ENCODE measurements at places on chromosomes 5 and 9.
A peak's percentile ranks its signal among the peaks of the same experiment; 100 is the strongest.

- no peak for DNase-seq
Observed at GRCh38 chr5:117463881-117464570, 889.4 kb upstream of the SEMA6A start.

DNA sequence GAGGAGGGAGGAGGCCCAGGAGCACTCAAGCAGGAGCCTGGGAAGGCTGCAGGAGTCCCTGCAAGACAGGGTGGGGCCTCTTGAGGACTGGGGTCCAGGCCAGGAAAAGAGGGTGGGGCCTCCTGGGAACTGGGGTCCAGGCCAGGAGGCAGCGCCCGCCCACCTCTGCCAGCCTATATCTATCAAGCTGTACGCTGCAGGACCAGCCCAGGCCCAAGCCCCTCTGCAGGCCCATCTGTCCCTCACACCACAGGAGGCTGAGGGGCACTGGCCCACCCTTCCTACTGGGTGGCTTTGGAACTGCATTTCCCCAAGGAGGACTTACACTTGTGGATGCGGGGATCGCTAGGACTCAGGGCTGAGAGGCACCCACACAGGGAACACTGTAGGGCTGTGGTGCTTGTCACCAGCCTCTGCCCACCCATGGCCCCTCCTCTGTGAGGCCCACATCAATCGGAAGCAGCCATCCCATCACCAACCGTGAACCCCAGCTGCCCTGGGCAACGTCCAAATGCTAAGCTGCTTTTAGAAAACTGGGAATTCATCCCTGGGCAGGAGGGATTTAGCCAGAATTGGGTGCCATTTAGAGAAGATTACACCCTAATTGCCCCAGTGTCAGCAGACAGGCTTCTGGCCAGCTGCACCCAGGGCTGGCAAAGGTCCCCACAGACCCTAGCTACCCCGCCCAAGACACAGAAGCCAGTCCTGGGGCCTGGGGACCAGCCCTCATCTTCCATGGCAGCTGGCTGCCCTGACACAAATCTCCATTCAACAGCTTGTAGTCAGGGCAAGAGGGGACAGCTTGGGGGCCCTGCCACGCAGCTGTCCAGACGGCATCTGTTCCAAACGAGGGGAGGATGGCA, 15.3 kb downstream of the BICD2 start:
- DNase-seq, result no peak

GRCh38 chr5:158570502-158570901, 529.2 kb downstream of the EBF1 start:
- DNase-seq, result peak; percentile 24

DNA sequence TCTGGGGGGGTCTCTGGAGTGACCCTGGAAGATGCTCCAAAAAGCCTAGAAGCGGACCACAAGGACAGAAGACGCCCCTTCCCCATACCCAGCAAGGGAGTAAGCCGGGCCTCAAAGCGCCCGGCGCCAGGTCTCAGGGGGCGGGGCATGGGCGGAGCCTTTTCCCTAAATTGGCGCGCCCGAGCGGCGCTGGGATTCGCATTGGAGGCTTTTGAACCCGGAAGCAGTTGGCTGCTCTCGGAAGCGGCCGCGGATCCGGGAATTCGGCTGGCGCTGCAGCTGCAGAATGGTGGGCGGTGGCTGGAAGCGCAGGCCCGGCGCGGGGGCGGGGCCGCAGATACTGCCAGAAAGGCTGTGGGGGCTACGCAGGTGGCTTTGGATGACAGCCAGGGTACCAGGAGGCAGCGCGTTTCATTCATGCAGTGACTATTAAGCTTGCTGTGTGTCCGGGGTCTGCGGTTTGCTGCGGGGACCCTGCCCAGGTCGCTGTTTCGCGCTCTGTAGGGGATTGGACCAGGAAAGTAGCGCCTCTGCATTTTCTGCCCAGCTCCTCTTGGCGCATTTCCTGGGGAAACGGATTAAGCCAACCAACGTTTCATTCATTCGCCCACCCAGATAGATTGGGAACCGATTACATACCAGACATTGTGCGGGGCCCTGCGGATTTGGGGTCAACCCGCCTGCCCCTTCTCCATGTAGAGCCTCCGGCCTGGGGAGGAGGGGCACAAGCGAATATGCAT, 83.0 kb upstream of the FREM1 start:
- peak; percentile 85 for DNase-seq

DNA sequence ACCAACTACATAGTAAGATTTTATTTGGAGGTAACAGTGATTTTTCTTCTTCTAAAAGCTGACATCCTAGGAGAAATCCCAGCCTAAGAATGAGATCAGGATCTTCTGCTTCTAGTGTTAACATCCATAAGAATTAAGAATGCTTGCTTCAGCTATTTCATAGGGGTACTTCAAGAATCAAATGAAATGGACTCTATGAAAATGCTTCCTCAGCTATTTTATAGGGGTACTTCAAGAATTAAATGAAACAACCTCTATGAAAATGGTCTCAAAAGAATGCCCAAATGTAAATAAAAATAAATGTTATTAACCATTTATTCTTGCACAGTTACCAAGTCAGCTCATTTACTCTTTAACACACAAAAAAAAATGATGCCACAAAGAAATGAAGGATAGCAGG, 31.5 kb downstream of the ZNF608 start:
- no peak for DNase-seq

DNA sequence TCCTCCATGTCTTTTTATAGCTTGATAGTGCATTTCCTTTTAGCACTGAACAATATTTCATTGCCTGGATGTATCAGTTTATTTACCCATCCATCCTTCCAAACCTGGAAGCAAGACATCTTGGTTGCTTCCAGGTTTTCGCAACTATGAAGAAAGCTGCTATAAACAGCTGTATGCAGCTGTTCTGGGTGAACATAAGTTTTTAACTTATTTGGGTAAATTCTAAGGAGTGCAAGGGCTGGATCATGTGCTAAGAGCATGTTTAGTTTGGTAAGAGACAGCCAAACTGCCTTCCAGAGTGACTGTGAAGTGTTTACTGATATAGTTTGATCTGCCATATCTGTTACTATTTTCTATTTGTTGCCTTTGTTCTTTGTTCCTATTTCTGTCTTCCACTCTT, 58.5 kb downstream of the CSF2 start:
- DNase-seq, result no peak

- no peak for DNase-seq
Observed at GRCh38 chr5:44942524-44943001, 133.8 kb downstream of the MRPS30 start.

GRCh38 chr9:37927601-37928551, 23.9 kb upstream of the SLC25A51 start:
- no peak for DNase-seq

DNA sequence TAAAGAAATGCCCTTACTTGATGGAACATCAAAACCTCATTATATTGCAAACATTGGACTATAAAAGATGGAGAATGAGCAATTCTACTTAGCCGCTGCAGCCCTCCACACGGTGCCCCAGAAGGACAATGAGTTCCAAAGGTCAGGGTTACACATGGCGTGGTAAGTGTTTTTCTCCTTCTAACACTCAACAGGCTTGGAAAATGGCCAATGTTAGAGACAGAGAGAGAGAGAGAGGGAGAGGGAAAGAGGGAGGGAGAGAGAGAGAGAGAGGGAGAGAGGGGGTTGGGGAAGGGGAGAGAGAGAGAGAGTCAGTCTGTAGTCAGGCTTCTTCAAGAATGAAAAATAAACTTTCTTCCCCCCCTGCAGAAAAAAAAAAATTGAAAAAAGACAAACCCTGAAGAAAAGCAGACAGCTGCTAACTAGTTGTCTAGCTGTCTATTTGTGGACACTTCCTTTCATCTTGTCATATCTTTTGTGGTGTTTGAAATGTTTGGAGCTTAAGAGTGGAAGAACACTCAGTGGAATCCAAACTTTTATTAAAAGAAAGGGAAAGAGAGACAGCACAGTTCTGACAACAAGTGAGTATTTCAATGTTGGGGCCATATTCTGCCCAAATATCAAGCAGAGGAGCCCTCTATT, 324.8 kb downstream of the TMEM38B start:
- no peak for DNase-seq

DNA sequence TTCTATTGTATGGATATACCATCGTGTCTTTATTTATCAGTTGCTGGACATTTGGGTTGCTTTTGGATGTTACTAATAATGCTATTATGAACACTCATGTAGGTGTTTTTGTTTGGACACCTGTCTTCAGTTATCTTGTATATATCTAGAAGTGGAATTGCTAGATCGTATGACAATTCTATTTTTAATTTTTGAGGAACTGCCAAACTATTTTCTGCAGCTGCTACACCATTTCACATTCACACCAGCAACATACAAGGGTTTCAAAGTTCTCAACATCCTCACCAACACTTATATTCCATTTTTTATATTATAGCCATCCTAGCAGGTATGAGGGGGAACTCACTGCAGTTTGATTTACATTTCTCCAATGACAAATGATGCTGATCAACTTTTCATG, 324.6 kb downstream of the CAAP1 start:
- DNase-seq, result no peak

GRCh38 chr5:141326088-141326854, 4.0 kb upstream of the PCDHGA1 start:
- DNase-seq, result peak; percentile 80

DNA sequence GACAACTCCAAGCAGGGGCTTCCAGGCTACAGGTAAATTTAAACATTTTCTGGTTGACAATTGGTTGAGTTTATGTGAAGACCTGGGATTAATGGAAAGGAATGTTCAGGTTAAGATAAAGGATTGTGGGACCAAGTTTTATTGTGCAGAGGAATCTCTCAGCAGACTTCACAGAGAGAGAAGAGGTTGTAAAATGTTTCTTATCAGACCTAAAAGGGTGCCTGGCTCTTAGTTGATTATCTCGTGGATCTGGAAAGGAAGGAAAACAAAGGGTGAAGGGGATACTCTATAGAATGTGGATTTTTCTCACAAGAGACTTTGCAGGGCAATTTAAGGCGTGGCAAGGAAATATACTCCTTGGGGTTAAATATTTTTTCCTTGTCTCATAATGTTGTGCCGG, 96.5 kb upstream of the RASGRF2 start:
- DNase-seq, result no peak

DNA sequence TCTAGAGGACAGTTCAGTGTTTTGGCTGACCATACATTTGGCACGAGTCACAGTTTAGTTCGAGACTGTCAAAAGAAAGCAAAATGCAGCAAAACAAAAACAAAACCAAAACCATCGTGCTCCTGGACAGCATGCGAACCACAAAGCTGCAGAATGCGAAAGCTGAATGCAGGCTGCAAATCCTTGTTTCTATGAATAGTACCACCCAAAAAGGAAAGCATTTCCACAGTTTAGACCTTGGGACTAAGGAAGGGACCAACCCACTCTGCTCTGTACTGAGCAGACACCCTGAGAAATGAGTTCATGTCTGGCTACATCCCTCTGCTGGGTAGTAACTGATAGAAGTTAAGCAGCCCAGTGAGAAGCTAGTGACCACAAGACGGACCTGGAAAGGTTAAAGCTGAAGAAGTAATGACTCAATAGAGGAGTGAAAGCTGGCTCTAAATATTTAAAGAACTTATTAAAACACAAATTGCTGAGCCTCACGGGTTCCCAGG, 3.9 kb downstream of the GCNT4 start:
- DNase-seq, result peak; percentile 43

GRCh38 chr9:90459321-90459720, 183.3 kb downstream of the DIRAS2 start:
- DNase-seq, result no peak

All from brain microvascular endothelial cell (primary cell).